Activated naive CD8-positive, alpha-beta T cell treated with anti-CD3 and anti-CD28 coated beads for 36 hours (primary cell): ENCODE measurements at places on chromosomes 3 and 15. TPM values are rescaled to one million over a fixed set of nuclear protein-coding genes. Genes with fewer than 3 reads are reported as not detected.

The GPR156 gene
- total RNA-seq = 0.10 TPM

The CX3CR1 gene
- total RNA-seq = 0.08 TPM

The CPOX gene
- total RNA-seq = 48.6 TPM

The ALDH1A2 gene
- total RNA-seq = 0.35 TPM

The ASB14 gene
- not detected for total RNA-seq

The SMCO1 gene
- not detected for total RNA-seq

The ONECUT1 gene
- not detected for total RNA-seq

The PLS1 gene
- 6.2 TPM for total RNA-seq

The GABRB3 gene
- total RNA-seq = 0.14 TPM

The BFSP2 gene
- not detected for total RNA-seq

The CATSPER2 gene
- total RNA-seq = 1.7 TPM

The PTH1R gene
- total RNA-seq = not detected

The SLC22A13 gene
- total RNA-seq = 0.24 TPM

The REC114 gene
- not detected for total RNA-seq

The TOPAZ1 gene
- not detected for total RNA-seq

The LMOD3 gene
- total RNA-seq = not detected

The DNASE1L3 gene
- total RNA-seq = not detected

The SIDT1 gene
- total RNA-seq = 19.9 TPM

The CMTM8 gene
- total RNA-seq = 5.0 TPM

The MAGI1 gene
- 0.12 TPM for total RNA-seq

The MST1R gene
- total RNA-seq = 0.74 TPM

The CCDC33 gene
- not detected for total RNA-seq

The MYRIP gene
- total RNA-seq = not detected

The ACAP2 gene
- total RNA-seq = 41.1 TPM

The ARGFX gene
- not detected for total RNA-seq

The NR2C2 gene
- 43.1 TPM for total RNA-seq

The TXNRD3 gene
- total RNA-seq = 3.8 TPM

The ZNF660 gene
- 1.6 TPM for total RNA-seq

The DPH3 gene
- total RNA-seq = 28.2 TPM

The SNURF gene
- total RNA-seq = 21.6 TPM

The CHDH gene
- 0.08 TPM for total RNA-seq

The NR1I2 gene
- total RNA-seq = 1.2 TPM

The PLSCR1 gene
- total RNA-seq = 85.2 TPM

The WNT5A gene
- total RNA-seq = not detected

The RETNLB gene
- not detected for total RNA-seq

The NPAP1 gene
- not detected for total RNA-seq

The SV2B gene
- total RNA-seq = 0.08 TPM

The CHRD gene
- not detected for total RNA-seq

The TWF2 gene
- 127 TPM for total RNA-seq

The ARHGAP31 gene
- total RNA-seq = 9.7 TPM

The SKIL gene
- total RNA-seq = 15.2 TPM

The NR2F2 gene
- not detected for total RNA-seq

The ZDHHC23 gene
- 2.6 TPM for total RNA-seq
